Activated CD4-positive, alpha-beta memory T cell treated with anti-CD3 and anti-CD28 coated beads, Interleukin-2, amount 10 ng/mL, durations not matched to agents 7 days and 5 days (primary cell): ENCODE measurements at places on chromosomes 12 and 14. TPM values are rescaled to one million over a fixed set of nuclear protein-coding genes. Genes with fewer than 3 reads are reported as not detected.
A peak's percentile ranks its signal among the peaks of the same experiment; 100 is the strongest.

- no peak for DNase-seq
Measured at GRCh38 chr12:78121969-78122610, 291.4 kb downstream of the NAV3 start.

DNA sequence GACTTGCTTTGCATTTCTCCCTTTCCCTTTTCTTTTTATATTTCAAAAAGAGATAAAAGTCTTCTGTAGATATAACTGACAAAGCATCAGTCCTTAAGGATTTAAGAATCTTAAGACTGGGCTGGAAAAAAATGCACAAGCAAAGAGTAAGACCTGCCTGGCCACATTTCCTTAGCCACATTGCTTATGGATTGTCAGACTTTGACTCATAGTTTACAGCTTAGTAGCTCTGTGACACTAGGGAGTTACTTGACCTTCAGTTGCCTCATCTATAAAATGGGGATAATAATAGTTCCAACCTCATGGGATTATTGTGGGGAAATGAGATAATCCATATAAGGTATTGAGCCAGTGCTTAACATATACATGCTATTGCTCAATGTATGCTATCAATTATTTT is 66.4 kb upstream of the STK38L start:
- DNase-seq = no peak

- DNase-seq = peak; percentile 61
Measured at GRCh38 chr12:97148941-97149559, 242.0 kb downstream of the NEDD1 start.

DNA sequence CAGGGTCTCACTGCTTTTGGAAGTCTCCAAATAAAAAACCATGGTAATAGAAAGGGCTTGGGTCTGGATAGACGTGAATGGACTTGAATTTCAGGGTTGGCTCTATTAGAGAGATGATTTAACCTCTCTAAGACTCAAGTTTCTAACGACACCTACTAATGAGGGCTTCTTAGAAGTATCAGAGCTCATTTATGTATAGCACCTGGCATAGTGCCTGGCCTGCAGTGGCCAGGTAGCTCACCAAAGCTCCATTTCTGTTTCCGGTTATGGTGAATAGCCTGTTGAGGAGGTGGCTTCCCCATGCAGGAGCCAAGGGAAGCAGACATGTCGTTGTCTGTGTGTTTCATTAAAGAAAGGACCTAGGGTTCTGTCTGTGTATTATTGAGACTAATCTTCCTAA is 108.6 kb downstream of the ETV6 start:
- DNase-seq = no peak

DNA sequence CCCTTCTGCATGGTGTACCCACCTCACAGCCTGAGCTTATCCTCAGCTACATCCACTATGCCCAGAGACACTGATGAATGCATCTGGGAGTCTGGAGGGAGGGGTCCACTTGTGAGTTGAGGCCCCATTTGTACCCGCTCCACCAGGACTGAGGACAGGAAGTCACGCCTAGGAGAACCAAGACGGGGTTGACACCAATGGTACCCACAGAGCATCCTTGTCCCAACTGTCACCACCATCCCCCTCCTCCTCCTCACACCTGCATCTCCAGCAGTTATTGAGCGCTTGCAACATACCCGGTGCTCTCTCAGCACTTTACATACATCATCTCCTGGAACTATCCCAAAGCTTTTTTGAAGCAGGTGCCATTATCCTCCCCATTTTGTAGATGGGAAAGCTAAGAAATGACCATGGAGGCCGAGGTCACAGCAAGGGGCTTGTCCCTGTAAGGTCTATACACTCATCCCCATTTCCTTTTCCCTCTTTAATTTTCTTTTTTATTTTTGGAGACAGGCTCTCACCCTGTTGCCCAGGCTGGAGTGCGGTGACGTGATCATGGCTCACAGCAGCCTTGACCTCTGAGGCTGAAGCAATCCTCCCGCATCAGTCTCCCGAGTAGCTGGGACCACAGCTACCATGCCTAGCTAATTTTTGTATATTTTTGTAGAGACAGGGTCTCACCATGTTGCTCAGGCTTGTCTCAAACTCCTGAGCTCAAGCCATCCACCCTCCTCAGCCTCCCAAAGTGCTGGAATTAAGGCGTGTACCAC is 31.7 kb downstream of the DGLUCY start:
- DNase-seq = no peak

The ZDHHC22 gene
- total RNA-seq = not detected
